Activated CD8-positive, alpha-beta memory T cell treated with anti-CD3 and anti-CD28 coated beads, Interleukin-2, amount 50 U/mL, for 4 hours (primary cell): ENCODE measurements at places on chromosomes 11 and 22.

DNA sequence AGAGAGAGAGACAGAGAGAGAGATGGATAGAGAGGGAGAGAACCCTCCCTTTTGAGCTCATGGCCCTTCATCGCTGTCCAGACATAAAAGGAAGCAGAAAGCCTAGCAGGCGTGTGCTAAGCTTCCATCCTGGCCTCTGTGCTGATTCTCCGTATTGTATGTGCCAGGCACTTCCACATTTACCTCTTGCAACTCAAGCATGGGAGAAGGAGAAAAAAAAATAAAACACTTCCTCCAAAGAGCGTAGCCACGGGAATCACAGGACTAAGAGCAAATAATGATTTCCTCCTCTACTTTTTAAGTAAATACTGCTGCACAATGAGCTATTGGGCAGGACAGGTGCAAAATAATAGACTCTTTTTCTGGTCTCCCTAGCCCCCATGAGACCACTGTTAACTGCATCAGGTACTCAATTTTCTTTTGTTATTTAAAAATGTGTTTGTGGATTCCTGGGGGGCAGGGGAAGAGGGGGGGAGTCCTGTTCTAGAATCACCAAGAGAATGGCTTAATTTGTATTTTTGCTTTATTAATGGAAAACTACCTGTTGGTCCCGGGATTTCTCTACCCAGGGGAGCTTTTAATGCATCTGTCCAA lies 154.3 kb downstream of the NXPE2 start:
- DNase-seq: no peak

GRCh38 chr11:61494381-61494961 lies 14.1 kb upstream of the LRRC10B start:
- DNase-seq: no peak

DNA sequence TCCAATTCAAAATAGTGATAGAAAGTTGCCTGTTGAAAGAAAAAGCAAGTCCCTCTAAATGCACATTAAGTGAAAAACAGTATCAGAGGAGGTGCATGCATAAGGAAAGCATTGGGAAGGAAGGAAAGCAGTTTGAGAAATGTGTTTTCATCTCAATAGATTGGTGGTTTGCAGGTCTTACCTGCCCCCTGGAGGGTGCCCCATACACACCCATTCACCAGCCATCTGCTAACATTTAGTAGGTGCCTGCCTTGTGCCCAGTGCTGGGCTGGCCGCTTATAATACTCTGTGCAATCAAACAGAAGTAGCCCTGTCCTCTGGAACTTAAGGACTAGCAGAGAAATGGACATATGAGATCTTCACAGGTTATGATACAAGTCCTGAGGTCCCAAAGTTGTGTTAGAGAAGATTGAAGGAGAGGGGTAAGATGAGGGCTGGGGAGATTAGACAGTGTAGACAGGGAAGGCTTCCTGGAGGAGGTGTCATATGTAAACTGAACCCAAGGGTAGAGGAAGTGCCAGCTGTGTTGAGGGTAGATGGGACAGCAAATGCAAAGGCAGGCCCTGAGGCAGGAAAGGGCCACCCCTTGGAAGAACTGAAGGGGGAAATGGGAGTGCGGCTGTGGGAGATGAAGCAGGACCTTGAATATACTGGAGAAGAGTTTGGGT lies 184.2 kb downstream of the MN1 start:
- no peak for DNase-seq

DNA sequence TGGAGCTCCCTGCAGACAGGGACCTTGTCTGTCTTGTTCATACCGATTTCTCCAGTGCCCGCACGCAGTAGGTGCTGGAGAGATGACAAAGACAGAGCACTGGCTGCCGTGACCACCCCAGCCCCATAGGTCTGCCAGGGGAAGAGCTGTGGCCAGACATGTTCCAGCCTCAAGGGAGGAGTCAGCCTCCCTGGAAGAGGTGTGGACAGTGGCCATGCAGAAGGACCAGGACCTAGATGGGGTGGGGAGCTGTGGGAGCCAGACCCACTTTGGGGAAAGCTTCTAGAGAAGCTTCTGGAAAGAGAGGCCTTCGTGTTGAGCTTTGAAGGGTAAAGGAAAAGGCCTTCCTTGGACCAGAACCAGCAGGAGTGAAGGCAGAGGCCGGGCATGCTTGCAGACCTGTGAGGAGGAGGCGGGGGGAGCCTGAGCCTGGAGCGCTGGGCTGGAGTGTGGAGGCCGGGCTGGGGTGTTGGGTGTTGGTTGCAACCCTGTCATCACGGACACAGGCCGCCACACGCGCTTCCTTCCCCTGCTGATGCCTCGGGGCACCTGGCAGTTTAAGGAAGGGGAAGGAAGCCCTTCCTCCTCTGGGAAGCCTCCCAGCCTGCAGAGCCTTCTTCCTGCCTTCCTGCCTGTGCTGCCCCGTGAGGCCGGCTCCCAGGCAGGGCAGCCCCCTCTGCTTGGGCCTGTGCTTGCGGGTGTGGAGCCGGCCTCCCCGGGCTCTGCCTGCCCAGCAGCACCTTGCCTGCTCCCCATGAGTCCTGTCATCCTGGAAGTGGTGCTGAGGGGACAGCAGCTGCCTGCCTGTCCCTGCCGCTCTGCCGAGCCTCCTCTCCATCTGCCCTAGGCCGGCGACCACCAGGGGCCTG lies 12.3 kb downstream of the RELT start:
- DNase-seq: no peak

DNA sequence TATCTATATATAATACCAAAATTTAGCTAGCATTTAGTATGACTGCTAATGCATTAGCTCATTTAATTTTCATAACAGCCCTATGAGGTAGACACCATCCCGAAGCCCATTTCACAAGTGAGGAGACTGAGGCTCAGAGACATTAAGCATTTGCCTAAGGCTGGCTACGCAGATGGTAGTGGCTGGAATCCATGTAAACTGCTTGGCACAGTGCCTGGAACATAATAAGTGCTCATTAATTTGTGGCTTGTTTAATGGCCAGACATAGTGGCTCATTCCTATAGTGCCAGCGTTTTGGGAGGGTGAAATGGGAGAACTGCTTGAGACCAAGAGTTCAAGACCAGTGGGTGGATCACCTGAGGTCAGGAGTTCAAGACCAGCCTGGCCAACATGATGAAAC lies 17.8 kb upstream of the TP53I11 start:
- no peak for DNase-seq

DNA sequence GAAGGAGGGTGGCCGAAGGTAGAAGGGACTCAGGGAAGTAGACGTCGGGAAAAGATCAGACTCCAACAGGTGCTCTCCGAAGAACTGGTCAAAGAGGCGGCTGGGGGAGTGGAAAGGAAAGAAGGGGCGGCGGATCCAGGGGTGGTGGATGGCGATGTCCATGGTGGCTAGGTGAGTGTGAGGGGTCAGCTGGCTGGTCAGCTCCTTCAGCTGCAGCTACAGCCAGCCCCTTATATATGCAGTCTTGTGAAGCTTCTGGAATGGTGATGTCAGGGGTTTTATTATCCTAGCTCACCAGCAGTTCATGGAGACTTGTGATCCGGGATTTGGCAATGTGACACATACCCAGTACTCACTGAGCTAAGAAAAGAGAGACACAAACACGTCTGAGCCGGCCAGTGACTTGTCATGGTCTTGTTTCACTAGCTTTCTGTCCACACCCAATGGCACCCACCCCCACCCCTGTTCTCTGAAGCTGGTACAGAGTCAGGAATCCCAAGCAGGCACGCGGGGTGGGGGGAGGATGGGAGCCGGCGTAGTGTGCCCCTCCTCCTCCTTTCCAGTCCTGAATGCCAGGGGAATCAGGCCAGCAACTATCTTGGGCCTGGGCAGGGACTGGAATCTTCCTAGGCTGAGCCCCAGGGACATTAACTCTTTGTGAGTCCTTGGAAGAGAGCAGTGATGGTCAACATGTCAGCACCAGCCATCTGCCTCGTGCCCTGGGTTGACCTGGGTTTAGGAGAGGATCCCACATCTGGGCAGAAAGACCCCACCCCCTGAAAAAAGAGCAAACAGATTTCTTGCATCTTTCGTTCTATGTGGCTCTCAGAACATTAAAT lies at the start of gene CRYAB:
Gene CRYAB, minus strand, starts transcription at position 208 of the 839 bp plus-strand sequence. Its CDS starts 46 bp downstream, at position 162.
- DNase-seq: no peak

- DNase-seq: no peak
These were observed 77.5 kb upstream of the CTSC start for GRCh38 chr11:88414981-88415413.

GRCh38 chr22:24247564-24248344 lies 2.9 kb upstream of the GGT5 start:
- peak; percentile 48 for DNase-seq

DNA sequence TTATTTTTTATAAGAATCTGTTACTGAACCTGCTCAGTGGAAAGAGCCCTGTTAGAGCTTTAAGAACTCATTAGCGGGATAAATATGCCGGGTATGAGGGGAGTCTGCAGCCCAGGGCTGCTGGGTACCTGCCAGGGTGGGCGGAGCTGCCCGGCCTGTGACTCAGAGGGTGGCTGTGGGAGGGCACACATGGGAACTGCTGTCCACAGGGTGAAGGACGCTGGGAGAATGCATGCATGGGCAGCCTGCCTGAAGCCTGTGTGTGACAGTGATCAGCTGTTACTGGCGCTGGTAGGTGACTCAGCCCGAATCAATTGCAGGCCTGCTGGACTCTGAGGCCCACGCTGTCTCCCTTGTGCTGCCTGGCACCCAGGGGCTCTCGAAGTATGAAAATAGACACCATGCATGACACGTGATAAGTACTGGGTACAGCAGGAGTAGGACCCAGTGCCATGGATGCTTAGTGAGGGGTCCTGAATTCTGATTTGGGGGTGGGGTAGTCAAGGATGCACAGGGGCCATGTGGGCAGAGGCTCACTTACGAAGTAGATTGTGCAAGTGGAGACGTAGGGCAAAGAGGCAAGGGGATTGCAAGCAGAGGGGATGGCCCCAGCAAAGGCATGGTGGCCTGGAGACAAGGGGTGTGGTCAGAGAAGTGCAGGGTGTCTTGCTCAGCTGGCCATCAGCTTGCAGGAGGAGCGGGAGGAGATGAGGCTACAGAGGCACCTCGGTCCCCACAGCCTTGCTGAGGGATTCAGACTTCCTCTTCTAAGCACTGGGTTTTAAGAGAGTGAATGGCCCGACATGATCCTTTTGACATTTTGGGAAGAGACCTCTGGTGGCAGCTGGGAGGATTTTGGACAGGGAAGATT lies 36.5 kb downstream of the GRIK4 start:
- no peak for DNase-seq
